ENCODE measurements at places on chromosomes 5 and 9.

DNA sequence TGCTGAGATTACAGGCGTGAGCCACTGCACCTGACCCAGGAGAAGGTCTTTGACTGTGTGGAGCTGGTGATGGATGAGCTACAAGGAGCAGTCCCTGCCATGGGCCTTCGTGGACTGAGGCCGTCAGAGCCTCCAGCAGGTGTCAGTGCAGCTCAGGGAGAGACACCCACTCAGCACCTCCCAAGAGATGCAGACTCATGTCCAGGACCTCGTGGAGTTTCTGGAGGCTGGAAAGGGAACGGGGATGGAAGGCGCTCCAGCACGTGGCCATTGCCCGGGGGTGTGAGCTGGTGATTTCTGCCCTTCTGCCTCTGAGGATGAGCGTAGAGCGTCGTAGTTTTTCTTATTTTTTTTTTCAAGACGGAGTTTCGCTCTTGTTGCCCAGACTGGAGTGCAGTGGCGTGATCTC, 9.5 kb downstream of the TOR4A start:
- DNase-seq, result no peak

- no peak for DNase-seq
These were observed 933.6 kb downstream of the CDH12 start for GRCh38 chr5:21919414-21920022.

DNA sequence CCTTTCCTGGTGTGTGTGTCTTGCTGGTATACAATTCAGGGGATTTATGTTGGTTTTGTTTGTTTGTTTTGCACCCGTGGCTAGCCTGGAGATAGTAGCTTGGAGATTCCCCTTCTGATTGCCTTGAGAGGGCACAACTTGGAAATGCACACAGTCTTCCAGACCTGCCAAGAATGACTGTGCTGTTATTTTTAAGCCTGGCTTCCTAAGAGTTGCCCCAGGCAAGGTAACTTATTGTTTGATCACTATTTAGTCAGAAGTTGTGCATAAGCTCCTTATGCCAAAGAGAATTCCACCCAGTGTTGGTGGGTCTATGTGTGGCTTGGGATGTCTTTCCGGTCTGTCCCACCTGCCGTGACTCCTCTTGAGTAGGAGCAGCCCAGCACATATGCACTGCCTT, 421.9 kb upstream of the KCNN2 start:
- DNase-seq, result no peak

DNA sequence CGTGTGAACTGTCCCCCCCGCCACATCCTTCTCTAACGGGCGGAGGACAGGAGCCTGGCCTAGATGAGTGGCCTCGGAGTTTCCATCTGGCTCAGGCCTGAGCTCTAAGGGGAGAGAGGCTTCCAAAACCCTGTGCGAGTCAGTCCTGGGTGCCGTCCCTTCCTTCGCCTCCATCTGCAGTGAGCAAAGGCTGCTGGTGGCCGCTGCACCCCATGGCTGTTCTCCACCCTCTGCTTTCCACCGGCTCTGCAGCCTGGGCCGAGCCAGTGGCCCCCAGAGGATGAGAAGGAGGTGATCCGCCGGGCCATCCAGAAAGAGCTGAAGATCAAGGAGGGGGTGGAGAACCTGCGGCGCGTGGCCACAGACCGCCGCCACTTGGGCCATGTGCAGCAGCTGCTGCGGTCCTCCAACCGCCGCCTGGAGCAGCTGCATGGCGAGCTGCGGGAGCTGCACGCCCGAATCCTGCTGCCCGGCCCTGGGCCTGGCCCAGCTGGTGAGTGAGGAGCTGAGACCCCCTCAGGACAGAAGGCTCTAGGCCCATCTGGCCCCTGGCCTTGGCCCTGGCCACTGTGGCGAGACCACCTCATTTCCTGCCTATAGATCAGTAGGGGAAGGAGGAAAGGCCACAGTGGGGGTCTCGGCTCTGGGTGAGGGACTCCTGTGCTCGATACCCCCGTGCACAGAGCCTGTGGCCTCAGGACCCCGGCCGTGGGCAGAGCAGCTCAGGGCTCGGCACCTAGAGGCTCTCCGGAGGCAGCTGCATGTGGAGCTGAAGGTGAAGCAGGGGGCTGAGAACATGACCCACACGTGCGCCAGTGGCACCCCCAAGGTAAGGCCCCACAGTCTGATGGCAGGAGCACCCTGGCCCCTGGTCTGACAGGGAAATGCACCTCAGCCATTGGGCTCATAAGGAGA, 3.0 kb downstream of the PKN3 start:
- DNase-seq, result no peak

DNA sequence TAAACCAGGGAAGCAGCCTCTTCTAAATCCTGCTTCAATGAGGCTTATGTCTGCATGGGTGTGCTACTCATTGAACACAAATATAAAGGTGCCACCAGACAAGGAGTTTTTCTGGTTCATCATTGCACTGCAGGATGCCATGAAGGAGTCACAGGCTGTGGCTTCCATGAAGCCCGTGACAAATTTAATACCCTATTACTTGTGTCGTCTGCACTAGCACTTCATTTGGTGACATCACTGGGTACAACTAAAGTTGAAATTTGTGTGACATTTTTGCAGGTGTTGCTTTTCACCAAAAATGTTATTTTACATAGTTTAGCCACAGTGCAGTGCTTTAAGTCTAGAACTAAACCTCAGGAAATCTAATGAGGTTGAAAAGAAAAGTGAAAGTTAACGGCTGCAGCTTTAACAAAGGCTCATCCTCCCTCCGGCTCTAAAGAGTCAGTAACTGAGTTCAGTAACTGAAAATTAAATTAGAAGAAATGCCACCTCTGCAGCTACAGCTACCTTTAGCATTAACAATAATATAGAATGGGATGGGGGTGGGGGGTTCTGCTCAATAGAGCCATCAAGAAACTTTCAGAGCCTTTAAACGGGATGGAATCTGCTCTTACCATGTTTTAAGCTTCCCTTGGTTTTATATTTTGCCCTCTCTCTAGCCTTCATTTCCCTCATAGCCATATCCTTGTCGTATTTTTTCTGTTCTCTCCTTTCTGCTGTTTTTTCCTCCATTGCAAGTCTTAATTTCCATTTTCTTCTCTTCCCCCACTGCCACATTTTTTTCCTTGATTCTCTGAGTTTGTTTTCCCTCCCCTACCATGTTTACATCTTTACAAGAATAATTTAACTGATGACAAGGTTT, 233.8 kb upstream of the TMEM161B start:
- DNase-seq, result no peak

GRCh38 chr5:143781993-143782520, 29.9 kb upstream of the HMHB1 start:
- no peak for DNase-seq

DNA sequence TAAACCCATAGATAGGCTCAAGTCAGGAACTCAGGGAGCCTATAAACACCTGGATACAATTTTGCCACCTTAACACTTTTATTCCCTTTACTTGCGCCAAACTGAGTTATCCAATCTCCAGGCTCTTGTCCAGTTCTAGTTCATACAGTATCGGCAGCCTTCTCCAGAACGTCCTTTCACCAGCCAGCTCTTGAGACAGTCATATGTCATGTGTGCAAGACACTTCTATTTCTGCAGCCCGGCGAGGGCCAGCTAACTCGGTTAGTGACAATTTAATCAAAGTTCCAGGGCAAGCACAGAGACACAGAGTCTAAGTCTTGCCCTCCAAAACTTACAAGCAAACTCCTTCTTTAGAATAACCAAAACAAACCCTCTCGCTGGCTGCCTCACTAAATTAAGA, 12.9 kb downstream of the ABCA1 start:
- DNase-seq, result no peak

- no peak for DNase-seq
These were observed 25.6 kb downstream of the ZNF474 start for GRCh38 chr5:122154910-122155309.

Measured in left forelimb (tissue), 1 donor.